NCI-H524 treated with DMSO at 0.1 percent for 48 hours (cell line): ENCODE measurements at places on chromosomes 1 and 21.

DNA sequence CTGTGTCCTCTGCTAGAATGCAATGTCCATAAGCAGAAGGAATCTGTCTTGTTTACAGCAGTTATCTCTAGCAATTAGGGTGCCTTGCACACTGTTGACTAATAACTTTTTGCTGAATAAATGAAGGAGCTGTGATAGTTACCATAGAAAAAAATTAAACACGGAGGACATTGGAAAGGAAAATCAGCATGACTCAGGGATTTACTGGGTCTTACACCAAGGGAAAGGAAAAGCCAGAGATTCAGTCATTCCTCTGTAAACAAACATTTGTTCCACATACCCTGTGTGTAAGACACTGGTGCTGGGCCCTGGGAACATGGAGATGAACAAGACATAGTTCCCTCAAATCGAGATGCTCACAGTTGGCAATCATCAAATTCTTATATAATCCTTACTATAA is 183.3 kb downstream of the PTGER3 start:
- DNase-seq = no peak

DNA sequence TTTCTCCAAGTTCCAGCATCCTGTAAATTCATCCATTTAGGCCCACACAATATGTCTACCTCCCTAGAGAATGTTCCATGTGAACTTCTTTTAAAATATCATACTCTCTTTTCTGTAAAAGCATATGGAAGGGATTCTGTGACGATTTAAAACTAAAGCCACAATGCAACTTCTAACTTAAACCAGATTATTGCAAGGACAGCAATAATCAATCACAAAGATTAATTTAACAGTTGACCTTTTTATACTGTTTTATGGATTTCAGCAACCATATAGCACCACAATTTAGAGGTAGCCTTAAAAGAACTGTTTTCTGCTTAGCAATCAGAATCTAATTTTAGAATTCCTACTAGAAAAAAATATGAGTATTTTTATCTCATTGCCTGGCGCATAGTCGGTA is 58.3 kb downstream of the DSCAM start:
- DNase-seq = no peak

GRCh38 chr1:155934936-155935590 is 850 bp upstream of the KHDC4 start:
- DNase-seq = no peak

DNA sequence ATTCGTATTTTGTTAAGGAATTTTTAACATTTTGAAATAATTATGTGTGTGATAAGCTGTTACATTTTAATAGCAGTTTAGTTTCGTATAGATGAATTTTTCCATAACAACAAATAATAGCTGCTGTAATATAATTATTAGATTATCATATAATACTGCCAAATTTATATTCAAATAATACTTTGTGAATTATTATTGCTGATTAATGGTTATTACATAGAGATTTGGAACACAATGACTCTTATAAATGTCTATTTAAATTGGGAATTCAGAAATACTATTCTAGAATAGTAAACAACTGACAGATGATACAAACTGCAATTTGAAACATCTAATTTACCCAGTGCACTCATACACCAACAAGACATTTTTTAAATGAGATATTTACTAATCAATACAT is 73.2 kb upstream of the NEK7 start:
- DNase-seq = no peak

- DNase-seq = no peak
Measured at GRCh38 chr1:209160230-209160629, 423.3 kb upstream of the CAMK1G start.
